ENCODE measurements at places on chromosomes 5 and 9.

GRCh38 chr9:15529566-15530324 is 19.0 kb upstream of the PSIP1 start:
- DNase-seq, result no peak

DNA sequence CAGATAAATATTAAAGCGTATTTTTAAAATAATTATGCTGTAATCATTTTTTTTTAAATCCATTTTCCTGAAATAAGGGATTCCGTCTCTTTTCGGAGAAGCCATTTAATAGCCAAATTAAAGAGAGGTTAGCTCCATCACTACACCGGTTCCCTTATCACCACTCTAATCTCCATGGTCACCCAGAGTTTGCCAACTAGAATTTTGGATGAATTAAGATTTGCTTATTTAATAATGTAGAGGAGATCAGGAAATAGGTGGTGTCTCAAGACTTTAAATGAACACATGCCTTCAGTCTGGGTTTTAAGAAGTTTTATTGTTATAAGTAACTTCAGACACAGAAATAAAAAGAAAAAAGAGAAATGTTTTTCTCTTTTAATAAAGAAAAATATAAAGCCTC is 151.7 kb downstream of the TTC39B start:
- DNase-seq, result no peak

GRCh38 chr9:103116246-103116645 is 121.1 kb downstream of the CYLC2 start:
- no peak for DNase-seq

DNA sequence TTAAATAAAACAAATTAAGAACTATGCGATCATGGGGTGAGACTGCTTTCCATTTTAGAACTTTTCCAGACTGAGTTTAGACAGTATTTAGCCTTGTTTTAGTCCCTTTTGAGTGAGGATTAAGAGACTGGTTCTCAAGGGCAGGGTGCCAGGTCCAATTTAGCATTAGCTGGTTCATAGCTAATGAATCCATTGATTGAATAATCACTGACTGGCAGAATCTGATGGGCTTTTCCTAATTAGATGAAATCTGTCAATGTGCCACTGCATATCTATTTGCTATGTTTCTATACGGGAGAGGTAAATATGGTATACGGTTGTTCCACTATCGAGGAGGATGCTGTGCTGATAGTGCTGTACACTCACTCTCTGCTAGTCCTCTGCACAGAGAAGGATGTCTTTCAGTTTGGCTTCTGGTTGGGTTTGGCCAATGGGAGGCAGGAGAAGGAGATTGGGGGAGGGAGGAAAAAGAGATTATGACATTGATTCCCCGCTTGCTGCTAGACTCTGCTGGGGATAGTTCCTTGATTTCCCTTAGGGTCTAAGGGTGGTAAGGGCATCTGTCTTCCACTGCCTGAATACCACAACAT is 496.6 kb downstream of the CTNND2 start:
- no peak for DNase-seq

DNA sequence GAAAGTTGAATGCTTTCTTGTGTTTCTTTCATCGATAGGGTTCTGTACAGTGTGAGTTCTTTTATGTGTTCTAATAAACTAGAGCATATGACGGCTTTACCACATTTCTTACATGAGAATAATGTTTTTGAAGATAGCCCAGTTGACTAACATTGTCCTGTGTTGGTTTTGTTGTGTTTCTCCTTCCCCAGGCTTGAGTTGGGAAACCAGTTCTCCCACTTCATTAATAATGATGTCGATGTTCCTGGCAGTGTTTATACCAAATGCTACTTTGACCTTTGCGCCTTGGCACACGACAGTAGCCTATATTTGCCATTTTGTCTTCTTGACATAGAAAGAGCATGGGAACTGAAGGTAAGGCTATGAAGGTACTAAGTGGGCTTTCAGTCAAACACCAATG is 14.4 kb upstream of the ZNF782 start:
- DNase-seq, result no peak

DNA sequence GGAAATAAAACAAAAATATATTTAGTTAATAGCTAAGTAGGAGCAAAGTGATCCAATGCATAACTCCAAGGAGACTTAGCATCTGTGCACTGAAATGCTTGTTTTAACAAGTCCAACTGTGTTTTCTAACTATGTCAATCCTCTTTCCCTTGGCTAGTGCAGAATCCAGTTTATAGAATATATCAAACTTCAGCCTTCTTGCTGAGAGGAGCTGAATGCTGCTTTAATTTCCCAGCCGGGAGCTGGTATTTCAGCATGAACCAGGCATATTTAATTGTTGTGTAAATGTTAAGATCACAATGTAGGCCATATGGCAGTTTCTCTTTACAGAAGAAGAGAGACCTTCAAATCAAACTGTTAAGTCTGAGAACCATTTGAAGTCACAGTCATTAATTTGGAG is 411.7 kb downstream of the HCN1 start:
- no peak for DNase-seq

GRCh38 chr9:136262671-136263178 is 17.1 kb upstream of the QSOX2 start:
- DNase-seq, result no peak

GRCh38 chr5:137572042-137572695 is 73.0 kb upstream of the SPOCK1 start:
- no peak for DNase-seq

DNA sequence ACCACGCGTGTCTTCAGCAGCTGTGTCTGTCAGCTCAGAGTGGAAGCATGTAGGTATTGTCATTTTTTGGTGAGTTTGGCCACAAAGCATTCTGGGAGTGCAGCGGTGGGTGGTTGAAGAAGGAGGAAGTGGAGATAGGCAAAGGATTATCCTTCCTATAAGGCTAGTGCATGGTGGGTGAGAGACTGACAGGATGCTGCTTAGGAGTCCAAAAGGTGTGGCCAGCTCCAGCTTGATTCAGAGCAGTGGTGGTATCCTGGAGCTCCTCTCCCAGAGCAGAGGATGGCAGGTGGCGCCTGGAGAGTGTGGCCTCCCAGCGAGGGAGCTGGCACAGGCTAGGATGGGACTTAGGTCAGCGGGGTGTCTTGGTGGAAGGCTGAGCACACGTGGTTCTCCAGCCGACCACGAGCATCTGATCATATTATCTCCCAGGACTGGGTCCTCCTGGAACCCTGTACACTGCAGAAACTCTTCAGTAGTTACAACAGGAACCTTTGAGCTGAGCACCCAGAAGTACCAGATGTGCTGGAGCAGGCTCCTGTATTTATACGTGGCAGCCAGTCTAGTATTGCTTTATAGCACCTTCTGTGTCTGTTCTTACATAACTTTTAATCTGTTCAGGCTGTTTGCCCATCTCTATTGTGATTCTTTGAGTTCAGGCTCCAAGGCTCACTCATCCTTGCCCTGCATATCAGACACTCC is 29.6 kb downstream of the MAML1 start:
- DNase-seq, result no peak

DNA sequence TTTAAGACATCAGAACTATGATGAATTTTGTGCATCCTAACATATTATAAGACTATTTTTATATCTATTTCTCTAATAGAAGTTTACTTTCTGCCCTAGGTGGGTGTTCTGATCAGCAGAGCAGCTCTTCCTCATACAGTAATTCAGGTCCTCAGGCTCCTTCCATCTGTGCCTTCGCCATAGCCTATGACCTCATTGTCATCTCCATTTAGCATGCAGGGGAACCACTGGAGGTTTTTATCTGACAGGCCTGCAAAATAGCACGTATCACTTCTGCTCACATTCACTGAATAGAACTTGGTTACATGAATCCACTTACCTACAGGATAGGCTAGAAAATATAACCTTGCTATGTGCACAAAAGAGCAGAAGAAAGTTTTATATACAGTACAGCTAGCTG is 159.4 kb upstream of the CCNH start:
- no peak for DNase-seq

DNA sequence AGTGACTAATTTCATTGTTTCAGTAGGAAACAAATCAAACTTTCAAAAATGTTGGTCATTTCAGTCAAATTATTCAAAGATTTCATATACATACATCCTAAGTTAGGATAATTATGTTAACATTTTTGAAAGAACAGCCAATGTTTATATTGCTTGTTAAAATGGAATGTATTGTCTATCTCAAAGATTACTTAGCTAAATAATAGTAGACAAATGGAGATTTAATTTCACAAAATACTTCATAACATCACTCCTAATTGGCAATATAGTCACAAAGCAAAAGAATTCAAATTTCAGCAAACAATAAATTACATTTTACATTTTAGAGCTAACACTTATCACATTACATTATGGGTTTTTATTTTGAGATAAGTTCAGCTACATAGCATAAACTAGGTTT is 25.4 kb downstream of the STARD4 start:
- no peak for DNase-seq

GRCh38 chr5:71719063-71719964 is at the start of gene CARTPT:
TSS of gene CARTPT (plus strand) at chr5:71719275. CDS start at chr5:71719294, 19 bp downstream.
- peak; percentile 77 for DNase-seq

DNA sequence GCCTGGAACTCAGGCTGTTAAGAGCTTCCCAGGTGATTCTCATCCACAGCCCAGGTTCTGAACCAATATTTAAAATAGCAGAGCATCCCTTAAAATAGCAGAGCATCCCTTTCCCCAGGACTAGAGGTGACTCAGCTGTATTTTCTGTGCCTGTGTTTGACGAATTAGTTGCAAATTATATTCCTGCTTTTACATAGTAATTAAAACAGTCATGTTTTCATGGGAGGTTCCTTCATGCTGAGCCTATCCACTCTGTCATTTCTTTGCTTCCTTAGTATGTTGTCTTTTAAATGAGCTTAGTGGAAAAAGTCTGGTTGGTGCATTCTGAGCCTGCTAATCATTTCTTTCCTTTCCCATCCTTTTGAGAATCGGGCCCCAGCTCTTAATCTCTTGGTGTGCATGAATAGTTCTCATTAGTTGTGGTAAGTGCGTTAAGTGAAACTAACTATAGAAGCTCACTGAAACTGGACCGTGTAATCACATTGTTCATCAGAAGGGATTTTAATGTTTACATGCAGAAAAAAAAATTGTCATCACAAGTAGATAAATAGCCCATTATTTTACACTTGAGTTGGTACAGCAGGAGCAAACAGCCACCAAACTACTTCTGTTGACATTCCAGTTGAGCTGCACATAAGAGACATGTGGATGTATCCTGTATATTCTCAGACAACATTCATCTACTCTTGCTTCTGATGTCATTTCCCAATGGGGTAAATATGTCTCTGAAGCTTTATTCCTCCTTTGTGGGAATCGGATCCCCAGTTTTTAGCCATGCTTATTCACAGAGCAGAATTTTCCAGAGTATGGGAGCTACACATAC is 596.9 kb upstream of the WWC1 start:
- DNase-seq, result no peak

GRCh38 chr5:139651853-139652787 is 4.0 kb downstream of the CXXC5 start:
- DNase-seq, result peak; percentile 85

- DNase-seq, result peak; percentile 18
These were observed 46.7 kb upstream of the CER1 start for GRCh38 chr9:14769230-14769571.

- no peak for DNase-seq
These were observed 47.3 kb downstream of the TSPAN17 start for GRCh38 chr5:176694631-176695030.

GRCh38 chr9:5511476-5511875 is 1.1 kb downstream of the PDCD1LG2 start:
- DNase-seq, result no peak

DNA sequence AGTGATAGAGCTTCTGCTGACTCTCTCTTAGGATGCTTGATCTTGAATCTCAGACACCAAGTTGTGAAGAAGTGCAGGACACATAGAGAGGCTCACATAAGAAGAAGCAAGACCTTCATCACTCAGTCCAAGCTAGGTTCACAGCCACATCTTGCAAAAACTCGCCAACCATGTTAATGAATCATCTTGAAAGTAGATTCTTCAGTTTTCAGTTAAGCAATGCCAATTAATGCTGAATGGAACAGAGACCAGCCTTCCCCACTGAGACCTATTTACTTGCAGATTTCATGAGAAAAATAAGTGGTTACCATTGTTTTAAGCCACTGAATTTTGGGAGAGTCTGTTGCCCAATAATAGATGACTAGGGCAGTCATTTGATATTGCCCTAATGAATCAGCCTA is 217.7 kb upstream of the EDIL3 start:
- DNase-seq, result no peak

DNA sequence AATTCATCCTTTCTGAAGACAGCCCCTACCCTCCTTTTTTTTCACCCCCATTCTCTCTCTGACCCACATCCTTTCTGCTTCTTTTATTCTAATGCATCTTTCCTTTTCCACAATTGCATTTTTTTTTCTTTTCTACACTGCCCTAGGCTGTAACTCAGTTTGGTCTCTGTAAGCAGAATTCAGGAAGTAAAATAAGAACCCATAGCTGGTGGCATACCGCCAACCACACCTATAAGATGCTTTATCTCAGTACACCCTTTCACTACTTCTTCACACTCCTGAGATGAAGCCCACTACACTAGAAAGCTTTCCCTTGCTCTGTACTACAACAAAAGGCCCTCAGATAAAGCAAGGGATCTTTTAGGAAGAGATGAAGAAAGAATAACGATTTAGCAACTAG is 16.1 kb upstream of the TSSK1B start:
- DNase-seq, result no peak

DNA sequence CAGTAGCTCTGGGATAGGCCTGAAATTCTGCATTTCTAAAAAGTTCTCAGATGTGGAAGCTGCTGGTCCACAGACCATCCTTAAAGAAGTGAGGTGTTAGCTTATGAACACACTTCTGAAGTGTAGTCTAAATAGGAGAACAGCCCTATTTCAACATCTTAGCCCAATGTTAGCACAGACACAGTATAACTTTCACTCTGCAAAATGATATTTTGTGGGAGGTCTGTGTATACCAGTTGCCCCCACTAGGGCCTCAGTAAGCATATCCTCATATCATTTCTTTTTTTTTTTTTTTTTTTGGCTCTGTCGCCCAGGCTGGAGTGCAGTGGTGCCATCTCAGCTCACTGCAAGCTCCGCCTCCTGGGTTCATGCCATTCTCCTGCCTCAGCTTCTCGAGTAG is 7.5 kb upstream of the HABP4 start:
- no peak for DNase-seq

- no peak for DNase-seq
These were observed 398.7 kb downstream of the EBF1 start for GRCh38 chr5:158701007-158701391.

- DNase-seq, result no peak
These were observed 47.1 kb upstream of the RAI14 start for GRCh38 chr5:34608859-34609648.

- DNase-seq, result no peak
These were observed 165.3 kb downstream of the TMEM167A start for GRCh38 chr5:82911910-82912309.

GRCh38 chr5:72369711-72370110 is 49.5 kb downstream of the PTCD2 start:
- no peak for DNase-seq

DNA sequence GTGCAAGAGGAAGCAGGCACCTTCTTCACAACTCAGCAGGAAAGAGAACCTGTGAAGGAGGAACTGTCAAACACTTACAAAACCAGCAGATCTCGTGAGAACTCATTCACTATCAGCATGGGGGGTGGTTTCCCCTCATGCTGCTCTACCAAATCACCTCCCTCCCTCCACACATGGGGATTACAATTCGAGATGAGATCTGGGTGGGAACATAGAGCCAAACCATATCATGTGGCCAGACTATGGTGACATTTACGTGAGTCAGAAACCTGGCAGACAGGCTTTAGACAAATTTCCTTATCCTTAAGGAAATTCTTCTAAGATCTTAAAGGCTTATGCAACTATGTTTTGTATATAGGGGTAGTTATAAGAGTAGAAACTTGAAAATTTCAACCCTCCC is 8.7 kb upstream of the AOPEP start:
- DNase-seq, result no peak
